ENCODE measurements at places on chromosomes 4 and X.

- DNase-seq = no peak
Observed at GRCh38 chr4:16572161-16572560, 326.3 kb downstream of the LDB2 start.

- DNase-seq = no peak
Observed at GRCh38 chr4:54843946-54844345, 186.2 kb downstream of the KIT start.

- DNase-seq = peak; percentile 90
Observed at GRCh38 chrX:48835524-48836329, at the start of gene PCSK1N. TSS of gene PCSK1N (minus strand) at chrX:48835610. CDS start at chrX:48835532, 78 bp downstream.

GRCh38 chrX:124289443-124289842, 43.0 kb upstream of the TEX13D start:
- peak; percentile 21 for DNase-seq

DNA sequence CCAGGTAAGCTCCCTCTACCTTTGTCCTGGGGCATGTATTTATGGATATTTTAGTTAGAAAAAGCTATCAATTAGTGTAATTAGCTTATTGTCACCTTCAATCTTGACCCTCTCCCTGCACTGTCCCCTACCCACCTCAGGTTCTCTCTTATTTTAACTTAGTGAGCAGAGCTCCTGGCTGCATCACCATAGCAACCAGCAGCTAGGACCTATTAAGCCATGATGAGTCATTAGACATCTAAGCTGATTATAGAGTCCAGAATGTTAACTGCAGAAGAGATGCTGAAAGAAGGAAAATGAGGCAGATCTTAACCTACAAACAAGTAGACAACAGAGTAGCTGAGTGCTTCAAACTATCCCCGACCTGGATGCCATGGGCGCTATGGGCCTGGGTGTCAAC, 36.6 kb downstream of the MAGEE2 start:
- DNase-seq = no peak

GRCh38 chr4:128387600-128388351, 100.2 kb upstream of the PGRMC2 start:
- no peak for DNase-seq

DNA sequence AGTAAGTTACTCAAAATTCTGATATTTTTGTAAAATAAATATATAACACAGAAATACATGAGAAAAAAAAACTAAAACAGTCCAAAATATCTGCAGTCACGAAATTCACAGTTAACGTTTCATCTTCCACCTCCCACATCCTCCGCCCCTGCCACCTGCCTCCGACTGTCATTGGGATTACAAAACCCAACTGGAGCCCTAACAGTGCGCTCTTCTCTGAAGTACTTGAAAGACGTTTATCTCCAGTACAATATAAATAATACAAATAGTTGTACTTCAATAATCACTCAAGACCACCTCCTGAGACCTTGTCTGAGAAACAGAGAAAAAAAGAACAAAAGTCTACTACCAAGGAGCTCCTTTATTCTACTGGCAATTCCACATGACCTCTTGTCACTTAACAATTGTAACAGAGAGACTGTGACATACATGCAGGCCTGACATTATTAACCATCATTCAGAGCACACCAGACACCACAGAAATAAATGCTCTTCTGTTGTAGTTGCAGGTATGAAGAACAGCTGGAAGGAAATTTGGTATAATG, 280.6 kb downstream of the PPP3CA start:
- DNase-seq = no peak

GRCh38 chr4:61149278-61149677, 50.8 kb upstream of the ADGRL3 start:
- DNase-seq = no peak

DNA sequence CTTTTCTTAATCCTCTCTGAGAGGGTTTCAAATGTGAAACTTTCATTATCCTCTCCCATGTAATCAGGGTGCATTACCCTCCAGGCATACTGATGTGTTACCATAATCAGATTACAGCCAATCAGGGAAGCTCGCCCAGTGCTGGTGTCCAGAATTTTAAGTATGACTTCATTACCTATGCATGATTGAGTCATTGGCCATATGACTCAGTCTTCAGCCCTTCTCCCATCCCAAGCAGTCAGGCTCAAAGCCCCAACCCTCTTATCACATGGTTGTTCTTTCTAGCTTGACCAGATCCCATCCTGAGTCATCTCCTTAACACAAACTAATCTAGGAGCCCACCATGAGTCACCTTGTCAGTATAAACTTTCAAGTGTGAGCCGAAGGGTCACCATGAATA, 1668.1 kb upstream of the AGA start:
- DNase-seq = no peak

DNA sequence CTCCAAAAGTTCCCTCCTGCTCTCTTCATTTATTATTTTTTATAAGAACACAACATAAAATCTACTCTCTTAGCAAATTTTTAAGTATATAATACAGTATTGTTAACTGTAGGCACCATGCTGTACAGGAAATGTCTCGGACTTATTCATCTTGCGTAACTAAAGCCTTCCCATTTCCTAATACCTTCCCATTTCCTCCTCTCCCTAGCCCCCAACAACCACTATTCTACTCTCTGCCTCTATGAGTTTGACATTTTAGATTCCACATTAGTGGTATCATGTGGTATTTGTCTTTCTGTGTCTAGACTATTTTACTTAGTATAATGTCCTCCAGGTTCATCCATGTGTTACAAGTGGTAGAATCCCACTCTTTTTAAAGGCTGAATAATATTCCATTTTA, 15.8 kb upstream of the SYTL4 start:
- no peak for DNase-seq

GRCh38 chrX:134990801-134991481, at the start of gene SMIM10:
TSS of gene SMIM10 (plus strand) at chrX:134990991. CDS start at chrX:134991096, 105 bp downstream.
- DNase-seq = no peak

Data from NCI-H1105 (cell line).